ENCODE measurements at places on chromosomes 2 and 18.

GRCh38 chr2:224894356-224894755 lies 147.9 kb downstream of the DOCK10 start:
- DNase-seq = no peak

DNA sequence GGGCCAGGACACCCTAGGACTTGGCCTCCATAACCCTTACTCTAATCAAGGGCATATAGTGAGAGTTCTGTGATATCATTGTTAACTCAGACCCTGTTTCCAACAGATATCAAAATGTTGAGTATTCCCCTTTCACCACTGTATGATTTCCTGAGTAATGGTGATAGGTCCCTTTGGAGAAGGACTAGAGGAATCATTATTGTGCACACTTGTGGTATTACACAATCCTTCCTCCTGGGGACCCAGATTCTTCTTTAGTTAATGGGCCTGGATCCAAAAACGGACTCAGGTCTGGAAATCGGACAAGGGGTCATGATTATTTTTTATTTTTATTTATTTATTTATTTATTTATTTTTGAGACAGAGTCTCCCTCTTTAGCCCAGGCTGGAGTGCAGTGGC lies 23.5 kb downstream of the PRKRA start:
- no peak for DNase-seq

GRCh38 chr2:7838669-7839068 lies 843.2 kb upstream of the ID2 start:
- DNase-seq = no peak

GRCh38 chr18:8091035-8091434 lies 518.2 kb upstream of the RAB12 start:
- DNase-seq = peak; percentile 31

- no peak for DNase-seq
These were observed 104.4 kb downstream of the CTIF start for GRCh38 chr18:48643262-48643661.

- no peak for DNase-seq
These were observed 196.5 kb downstream of the RAB3GAP1 start for GRCh38 chr2:135248611-135249010.

DNA sequence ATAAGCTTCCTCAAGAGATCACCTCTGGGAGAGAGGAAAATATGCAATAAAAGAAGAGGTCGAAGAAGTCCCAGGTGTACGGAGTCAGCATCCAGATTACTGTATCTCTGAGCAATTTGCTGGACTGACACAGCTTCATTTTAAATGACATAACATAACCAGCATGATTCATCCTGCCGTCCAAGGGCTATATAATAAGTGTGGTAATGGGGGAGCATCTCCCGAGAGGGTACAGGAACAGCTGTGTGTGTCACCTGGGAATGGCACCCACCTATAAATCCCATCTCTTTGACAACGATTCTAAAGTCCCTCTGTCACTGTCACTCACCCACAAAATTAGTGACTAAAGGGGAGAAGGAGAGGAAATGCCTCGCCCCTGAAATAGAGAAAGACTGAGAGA lies 19.3 kb upstream of the FZD7 start:
- no peak for DNase-seq

GRCh38 chr2:73218298-73218697 lies 4.3 kb downstream of the SMYD5 start:
- no peak for DNase-seq

DNA sequence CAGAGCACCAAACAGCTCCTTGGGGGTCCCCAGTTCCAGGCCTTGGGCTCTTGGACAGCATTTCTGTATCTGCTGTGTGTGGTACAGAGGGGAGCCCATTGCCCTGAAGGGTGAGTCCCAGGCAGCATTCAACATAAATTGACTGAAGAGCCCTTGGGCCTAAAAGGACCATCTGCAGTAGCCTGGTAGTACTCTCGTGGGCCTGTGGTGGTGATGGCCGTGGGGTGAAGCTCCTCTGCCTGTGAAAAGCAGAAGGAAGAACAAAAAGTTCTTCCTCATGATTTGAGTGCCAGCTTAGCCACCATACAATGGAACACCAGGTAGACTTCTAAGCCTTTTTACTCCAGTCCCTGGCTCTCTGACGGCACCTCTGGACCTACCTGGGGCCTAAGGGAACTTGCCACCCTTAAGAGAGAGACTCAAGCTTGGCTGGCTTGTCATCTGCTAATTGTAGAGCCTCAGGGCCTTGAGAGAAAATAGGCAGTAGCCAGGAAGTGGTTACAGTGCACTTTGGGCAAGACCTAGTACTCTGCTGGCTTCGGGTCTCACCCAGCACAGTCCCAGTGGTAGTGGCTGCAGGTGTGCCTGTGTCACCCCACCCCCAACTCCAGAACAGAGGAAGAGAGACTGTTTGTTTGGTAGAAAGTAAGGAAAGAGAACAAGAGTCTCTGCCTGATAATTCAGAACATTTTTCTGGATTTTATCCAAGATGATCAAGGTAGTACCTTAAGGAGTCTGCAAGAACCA lies 84.6 kb upstream of the CERS6 start:
- no peak for DNase-seq

GRCh38 chr2:190785334-190785733 lies 95.3 kb upstream of the GLS start:
- DNase-seq = no peak

- no peak for DNase-seq
These were observed 48.3 kb downstream of the ASB1 start for GRCh38 chr2:238475034-238475433.

- DNase-seq = no peak
These were observed 23.6 kb upstream of the SOS1 start for GRCh38 chr2:39144416-39144815.

GRCh38 chr2:9638532-9638931 lies 7.7 kb upstream of the YWHAQ start:
- peak; percentile 98 for DNase-seq

DNA sequence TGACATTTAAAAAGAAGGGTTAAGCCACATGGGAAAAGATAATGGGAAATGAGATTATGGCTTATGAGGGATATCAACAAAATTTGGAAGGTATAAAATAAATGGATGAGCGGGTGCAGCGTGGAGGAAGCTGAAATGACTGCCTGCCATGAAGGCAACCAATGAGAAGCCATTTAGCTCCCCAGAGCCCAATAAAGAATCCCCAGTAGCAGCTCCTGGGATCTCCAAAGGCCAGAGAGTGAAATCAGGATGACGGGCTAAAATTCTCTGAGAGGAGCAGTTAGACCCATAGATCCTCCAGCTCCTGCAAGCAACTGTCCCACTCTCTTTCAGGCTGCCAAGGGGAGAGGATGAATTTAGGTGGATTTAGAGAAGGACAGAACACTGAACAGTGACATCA lies 12.9 kb upstream of the MAPRE3 start:
- no peak for DNase-seq

DNA sequence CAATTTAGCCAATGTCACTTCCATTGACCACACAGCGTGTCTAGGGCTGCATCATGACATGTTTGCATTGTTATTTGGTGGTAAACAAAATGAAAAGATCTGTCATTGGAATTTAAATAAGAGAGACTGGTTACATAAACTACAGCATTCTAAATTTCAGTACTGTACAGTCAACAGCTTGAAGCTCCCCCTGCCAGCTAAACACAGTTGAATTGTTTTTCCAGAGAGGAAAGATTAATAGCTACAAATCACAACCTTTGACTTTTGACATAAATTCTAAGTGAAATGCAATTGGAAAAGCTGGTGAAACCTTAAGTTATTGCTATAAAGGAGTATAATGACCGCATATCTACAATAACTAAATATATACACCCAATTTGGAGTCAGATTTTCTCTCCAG lies 1600.0 kb upstream of the ACVR2A start:
- DNase-seq = peak; percentile 3

DNA sequence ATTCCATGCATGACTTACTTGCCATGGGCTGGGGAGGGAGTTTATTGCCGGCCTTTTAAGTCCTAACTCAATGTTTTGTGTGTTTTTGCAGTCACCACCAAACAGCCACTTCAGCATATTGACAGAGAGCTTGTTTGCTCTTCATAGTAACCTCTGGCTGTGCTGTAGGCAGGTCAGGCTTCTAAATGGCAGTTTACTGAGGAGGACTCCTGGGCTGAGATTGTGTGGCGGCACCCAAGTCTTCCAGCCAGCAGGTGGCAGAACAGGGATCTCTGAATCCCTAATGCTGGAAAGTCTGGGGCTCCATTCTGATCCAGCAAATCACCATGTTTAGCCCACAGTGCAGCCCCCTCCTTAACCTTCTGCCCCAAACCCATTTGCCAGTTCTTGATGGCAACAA lies 121.2 kb downstream of the CAPN13 start:
- no peak for DNase-seq

DNA sequence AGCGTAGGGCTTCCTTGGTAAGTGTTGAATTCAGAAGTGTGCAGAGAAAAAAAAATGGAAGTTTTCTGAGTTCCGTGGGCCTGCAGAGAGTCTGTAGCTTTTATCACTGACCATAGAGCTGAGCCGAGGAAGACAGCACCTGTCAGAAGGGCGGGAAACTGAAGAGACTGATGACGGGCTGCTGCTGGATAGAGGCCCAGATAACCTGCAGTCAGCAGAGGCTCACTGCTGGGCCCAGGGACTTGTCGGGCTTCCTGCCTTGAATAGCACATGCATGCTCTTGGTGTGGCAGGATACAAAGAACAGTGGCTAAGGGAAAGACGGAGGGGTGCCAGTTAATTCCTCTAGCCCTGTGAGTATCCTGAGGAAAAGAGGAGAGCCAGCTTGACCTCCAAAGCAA lies 166.4 kb downstream of the MGAT5 start:
- DNase-seq = no peak

- DNase-seq = no peak
These were observed 257.0 kb upstream of the GYPC start for GRCh38 chr2:126399001-126399400.

DNA sequence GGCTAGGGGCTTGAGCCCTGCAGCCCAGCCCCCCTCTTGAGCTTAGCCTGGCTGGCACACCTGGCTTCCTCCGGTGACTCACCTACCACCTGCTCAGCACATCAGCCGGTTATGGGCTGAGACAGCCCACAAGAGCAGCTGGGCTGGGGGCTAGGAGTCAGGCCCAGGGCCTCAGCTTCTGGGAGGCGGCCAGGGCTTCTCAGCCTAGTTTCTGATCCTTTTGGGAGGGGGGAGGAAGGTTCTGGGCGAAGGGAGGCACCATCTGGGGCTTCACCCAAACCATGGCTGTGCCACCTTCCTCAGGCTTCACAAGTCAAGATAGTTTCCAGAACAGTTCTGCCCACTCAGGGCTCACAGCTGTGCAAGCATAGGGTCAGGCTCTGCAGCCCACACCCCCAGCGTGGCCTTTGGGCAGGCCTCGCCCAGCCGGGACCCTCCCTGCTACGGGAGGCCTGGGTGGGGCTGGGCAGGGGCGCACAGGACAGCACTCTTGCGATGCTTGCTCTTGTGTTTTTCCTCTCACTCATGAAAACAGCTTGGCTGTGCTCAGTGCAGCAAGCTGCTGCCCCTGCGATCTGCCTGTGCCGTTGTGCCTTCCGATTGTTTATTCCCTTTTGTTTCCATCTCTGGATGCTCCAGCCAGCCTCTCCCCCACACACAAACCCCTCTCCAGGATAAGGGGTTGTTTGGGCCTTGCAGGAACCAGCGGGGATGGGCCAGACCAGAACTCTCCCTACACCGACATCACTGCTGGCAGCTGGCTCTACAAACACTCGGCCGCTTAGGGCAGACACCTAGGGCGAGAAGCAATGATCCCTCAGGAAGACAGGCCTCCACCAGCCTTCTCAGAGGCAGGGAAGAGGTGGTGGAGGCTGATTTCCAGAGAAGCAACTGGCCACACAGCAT lies 26.1 kb upstream of the SEMA4C start:
- no peak for DNase-seq

GRCh38 chr18:51603111-51603510 lies 405.6 kb upstream of the MEX3C start:
- no peak for DNase-seq

DNA sequence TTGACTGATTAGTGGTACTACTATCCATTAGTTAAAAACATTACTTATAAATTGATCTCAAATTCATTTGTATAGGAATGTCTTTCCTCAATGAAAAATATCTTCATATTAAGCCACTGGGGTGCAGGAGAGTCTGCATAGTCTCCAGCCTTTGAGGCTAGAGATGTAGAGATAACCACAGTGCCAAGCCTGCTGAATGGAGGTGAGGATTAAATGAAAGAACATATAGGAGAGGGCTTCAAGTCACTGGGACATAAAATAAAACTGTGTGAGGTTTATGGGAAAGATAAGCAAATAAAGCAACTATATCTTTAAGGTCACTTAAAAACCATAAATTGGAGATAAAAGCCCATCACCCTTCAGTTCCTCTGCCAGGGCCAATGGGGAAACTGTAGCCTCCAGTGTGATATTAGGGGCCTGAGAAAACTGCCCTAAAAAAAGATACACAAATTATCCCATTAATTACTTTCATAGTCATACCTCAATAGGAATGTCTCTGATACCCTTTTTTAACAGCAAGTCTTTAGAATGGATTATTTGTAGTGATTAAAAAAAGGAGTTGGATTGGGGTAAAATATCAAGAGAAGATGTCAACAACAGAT lies 27.6 kb downstream of the GALNT3 start:
- no peak for DNase-seq

GRCh38 chr2:154280543-154280942 lies 408.8 kb downstream of the GALNT13 start:
- DNase-seq = no peak

DNA sequence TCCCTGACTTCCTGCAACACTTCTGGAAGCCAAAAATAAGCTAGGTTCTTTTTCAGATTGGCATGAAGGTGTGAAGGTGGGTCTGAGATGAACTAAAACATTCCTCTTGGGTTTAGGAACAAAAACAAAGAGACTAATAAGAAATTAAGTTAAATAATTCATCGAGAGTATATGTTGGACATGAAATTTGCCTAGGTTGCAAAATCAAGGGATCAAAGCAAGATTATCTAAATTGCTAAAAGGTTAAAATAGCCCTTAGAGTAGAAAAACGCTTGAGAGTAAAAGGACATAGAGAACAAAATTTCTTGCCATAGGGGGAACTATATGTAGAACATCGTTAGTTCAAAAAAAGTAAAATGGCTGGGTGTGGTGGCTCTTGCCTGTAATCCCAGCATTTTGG lies 845.9 kb upstream of the NXPH2 start:
- DNase-seq = no peak

- peak; percentile 18 for DNase-seq
These were observed 10.9 kb downstream of the UXS1 start for GRCh38 chr2:106183101-106183696.

GRCh38 chr18:1691863-1692262 lies 787.2 kb downstream of the ADCYAP1 start:
- no peak for DNase-seq

- DNase-seq = peak; percentile 62
These were observed 67.5 kb downstream of the PDK1 start for GRCh38 chr2:172623249-172623965.

- no peak for DNase-seq
These were observed 245.4 kb downstream of the CDH2 start for GRCh38 chr18:27931535-27931934.

GRCh38 chr2:175854665-175855064 lies 147.4 kb downstream of the LNPK start:
- peak; percentile 34 for DNase-seq
